T-helper 9 cell (primary cell): ENCODE measurements at places on chromosomes 1 and 21.

DNA sequence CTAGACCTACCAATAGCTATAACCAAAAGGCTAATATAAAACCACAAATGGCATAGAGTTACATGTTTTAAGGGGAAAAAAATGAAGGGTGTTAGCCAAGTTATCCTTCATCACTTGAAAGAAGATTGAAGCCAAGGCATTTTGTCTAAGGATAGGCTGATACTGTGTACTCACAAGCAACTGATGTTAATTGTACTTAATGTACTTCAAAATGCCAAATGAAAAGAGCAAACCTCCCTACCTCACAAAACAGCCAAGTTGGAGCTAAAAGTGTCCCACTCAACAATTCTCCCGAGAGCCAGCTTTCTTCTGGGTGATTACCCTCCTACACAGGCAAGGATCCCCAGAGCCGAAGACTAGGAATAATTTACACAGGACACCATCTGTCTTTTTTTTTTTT, 4.4 kb upstream of the IGSF3 start:
- no peak for DNase-seq

GRCh38 chr1:66745451-66745850, 6.8 kb upstream of the DYNLT5 start:
- no peak for DNase-seq

GRCh38 chr1:20992322-20993056, 184.2 kb downstream of the EIF4G3 start:
- no peak for DNase-seq

GRCh38 chr21:45747233-45747766, 103.8 kb downstream of the PCBP3 start:
- no peak for DNase-seq

- DNase-seq = no peak
Observed at GRCh38 chr1:168483539-168483938, 60.3 kb downstream of the XCL2 start.

GRCh38 chr1:209106861-209107260, 476.7 kb upstream of the CAMK1G start:
- DNase-seq = no peak

GRCh38 chr1:84827555-84827954, 65.5 kb downstream of the LPAR3 start:
- no peak for DNase-seq

DNA sequence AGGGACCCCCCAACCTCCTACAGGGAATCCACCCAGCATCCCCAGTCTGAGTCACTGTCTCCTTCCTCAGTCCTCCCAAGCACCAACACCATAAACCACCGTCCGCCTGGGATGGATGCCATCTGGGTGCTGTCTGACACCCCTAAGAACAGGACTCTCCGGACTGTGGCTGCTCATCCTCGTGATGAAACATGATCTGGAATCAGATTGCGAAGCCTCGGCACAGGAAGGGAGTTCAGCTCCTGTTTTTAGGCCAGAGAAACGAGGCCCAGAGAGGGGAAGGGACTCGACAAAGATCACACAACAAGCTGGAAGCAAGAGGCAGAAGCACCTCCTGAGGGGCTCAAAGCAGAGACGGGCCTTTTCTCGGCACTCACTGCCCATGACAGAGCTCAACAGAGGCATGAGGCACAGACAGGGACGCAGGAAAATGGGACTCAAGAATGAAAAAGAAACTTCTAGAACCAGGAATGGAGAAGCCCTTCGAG, 8.4 kb downstream of the KCNN3 start:
- no peak for DNase-seq

GRCh38 chr1:43220905-43221778, 48.6 kb upstream of the TMEM125 start:
- no peak for DNase-seq

DNA sequence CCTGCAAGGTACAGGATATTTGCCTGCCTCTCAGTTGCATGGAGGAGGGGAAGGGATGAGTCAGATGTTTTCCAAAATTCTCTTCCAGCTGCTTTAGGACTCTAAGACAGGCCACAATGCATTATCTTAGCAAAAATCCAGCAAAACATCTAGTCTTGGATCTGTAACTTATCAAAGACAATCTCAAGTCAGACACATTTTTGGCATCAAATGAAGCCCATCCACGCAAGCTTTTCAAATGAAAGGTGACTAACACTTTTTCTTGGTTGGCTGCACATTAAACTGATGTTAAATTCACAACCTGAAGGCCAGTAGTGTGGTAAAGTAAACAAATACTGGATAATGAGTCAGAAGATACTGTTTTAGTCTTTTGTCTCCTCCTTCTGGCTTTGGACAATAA, 21.3 kb downstream of the FAM78B start:
- no peak for DNase-seq

- no peak for DNase-seq
Observed at GRCh38 chr1:244322791-244323521, 128.8 kb downstream of the ADSS2 start.

DNA sequence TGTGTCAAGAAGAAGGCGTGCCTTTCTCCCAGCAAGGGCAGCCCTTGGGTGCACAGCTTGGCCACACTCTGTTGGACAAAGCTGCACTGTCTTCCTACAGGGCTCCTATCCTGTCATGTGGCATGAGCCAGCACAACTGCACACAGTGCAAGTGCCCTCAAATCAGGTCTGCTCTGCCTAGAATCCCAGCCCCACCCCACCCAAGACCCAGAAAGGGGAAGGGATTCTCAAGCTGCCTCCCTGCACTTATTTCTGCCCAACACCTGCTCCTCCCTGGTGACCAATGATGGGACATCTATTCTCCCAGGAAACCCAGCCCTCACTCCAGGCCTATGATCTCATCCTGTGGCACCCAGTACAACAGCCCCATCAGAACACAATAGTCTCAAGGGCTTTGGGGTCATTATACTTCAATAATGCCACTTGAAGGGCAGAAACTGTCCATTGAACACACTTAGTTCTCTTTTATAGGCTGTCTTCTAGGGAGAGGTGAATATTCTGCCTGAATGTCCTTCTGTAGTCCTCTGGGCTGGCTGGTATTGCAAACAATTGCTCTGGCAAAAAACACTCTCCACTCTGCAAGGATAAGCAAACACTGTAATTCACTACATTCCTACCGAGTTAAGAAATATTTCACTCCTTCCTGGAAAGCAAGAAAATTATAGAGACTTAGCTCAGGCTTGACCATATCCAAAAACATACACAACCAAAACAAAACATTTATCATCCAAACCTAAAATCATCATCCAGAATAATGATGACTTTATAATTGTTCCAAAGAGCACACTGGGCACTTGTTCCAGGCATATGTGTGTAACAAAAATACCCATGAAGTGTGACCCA, 43.1 kb upstream of the IGSF3 start:
- DNase-seq = no peak

DNA sequence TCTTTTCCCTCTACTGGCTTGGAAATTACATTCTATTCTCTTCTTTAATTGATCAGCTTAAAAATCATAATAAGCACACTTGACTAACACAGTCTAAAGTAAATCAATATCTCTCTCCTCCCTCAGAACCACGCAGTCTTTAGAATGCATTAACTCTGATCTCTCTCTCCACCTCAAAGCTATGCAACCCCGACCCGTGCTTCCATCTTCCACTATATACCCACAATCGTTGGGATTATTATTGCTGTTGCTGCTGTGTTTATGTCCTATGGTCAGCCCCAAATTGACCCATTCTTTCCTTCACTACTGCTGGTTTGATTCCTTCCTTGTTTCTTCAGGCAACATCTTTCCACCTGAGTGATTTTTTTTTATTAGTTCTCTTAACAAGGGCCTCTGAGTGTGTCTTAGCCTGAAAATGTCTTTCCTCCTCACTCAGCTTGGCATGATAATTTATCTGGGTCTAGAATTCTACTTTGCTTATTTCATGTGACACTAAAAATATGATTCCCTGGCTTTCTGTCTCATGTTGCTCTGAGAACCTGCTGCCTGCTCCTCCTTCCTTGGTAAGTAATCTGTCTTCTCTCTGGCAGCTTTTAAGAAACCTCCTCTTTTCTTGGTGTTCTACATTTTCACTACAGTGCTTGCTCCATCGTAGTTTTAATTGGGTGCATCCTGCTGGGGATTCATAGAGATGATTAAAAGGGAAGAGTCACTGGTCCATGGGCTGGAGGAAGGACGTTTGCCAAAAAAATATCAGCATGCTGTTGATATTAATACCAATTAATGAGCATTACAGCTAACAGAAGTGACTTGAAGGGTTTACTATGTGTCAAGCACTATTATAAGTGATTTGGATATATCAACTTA, 472.2 kb downstream of the MATN1 start:
- DNase-seq = no peak
